ENCODE measurements at places on chromosomes 2 and 18. TPM values are rescaled to one million over a fixed set of nuclear protein-coding genes. Genes with fewer than 3 reads are reported as not detected.

The NTSR2 gene
- not detected for total RNA-seq

The CIDEA gene
- not detected for total RNA-seq

GRCh38 chr2:168626647-168627046 lies 170.6 kb downstream of the CERS6 start:
- DNase-seq: no peak

DNA sequence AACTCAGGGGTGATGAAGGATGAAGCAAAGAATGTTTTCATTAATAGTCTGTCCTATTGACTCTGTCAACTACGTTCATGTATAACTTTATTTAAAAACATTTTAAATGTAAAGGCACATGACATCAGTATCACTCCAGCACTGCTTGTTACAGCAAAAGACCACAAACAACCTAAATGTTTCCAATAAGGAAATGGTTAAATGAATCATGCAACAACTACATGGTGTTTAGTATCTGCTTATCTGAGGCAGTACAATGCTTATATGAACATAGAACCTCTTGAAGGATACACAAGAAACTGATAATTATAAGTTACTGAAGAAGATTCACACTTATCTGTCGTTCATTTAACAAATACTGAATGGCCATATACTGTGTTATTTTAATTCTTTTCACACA lies 8.4 kb downstream of the BARD1 start:
- no peak for DNase-seq

Measured in Calu3 (cell line).